CD8-positive, alpha-beta memory T cell (primary cell): ENCODE measurements at places on chromosomes 7 and 10. TPM values are rescaled to one million over a fixed set of nuclear protein-coding genes. Genes with fewer than 3 reads are reported as not detected.

The FRAT1 gene
- 13.3 TPM for polyA plus RNA-seq

The PLEKHS1 gene
- polyA plus RNA-seq = not detected

The LRRC18 gene
- not detected for polyA plus RNA-seq

The STEAP2 gene
- polyA plus RNA-seq = 0.15 TPM

The ADAP1 gene
- polyA plus RNA-seq = 37.7 TPM

The PFKFB3 gene
- 7.4 TPM for polyA plus RNA-seq

The NEUROG3 gene
- polyA plus RNA-seq = 0.15 TPM

The KEL gene
- polyA plus RNA-seq = not detected

The ZNF425 gene
- polyA plus RNA-seq = 1.7 TPM

The ARHGAP19 gene
- polyA plus RNA-seq = 8.9 TPM

The CTAGE4 gene
- polyA plus RNA-seq = 0.15 TPM

The HECW1 gene
- polyA plus RNA-seq = not detected

The CEP55 gene
- polyA plus RNA-seq = 0.97 TPM

The DHTKD1 gene
- polyA plus RNA-seq = 9.2 TPM

The TEX36 gene
- polyA plus RNA-seq = not detected

The TAF3 gene
- 16.9 TPM for polyA plus RNA-seq

The PPP1R17 gene
- not detected for polyA plus RNA-seq

The SERPINE1 gene
- polyA plus RNA-seq = not detected

The PRPS1L1 gene
- polyA plus RNA-seq = not detected

The TRPV6 gene
- polyA plus RNA-seq = not detected

The PLPP4 gene
- polyA plus RNA-seq = not detected

The VDAC2 gene
- polyA plus RNA-seq = 149 TPM

The HKDC1 gene
- 3.0 TPM for polyA plus RNA-seq

The NSUN5 gene
- polyA plus RNA-seq = 42.5 TPM

The FEZF1 gene
- not detected for polyA plus RNA-seq

The C10orf105 gene
- 0.23 TPM for polyA plus RNA-seq

The GPR85 gene
- polyA plus RNA-seq = not detected

The TEX47 gene
- not detected for polyA plus RNA-seq

The NPC1L1 gene
- polyA plus RNA-seq = not detected

The DUSP5 gene
- 3.0 TPM for polyA plus RNA-seq

The JCAD gene
- polyA plus RNA-seq = not detected

The HERPUD2 gene
- polyA plus RNA-seq = 121 TPM

The ITGA8 gene
- polyA plus RNA-seq = not detected

The NT5C3A gene
- polyA plus RNA-seq = 54.1 TPM

The MSS51 gene
- 0.14 TPM for polyA plus RNA-seq

The TLX1 gene
- polyA plus RNA-seq = not detected

The PNLIPRP3 gene
- not detected for polyA plus RNA-seq

The SEMA4G gene
- 0.06 TPM for polyA plus RNA-seq

The SLC26A3 gene
- not detected for polyA plus RNA-seq

The NXPH1 gene
- polyA plus RNA-seq = not detected

The LGI1 gene
- not detected for polyA plus RNA-seq

The FOXK1 gene
- 4.5 TPM for polyA plus RNA-seq

The NKX2-3 gene
- not detected for polyA plus RNA-seq

The PGAM2 gene
- not detected for polyA plus RNA-seq

The DDC gene
- not detected for polyA plus RNA-seq

The POLR3A gene
- 10.2 TPM for polyA plus RNA-seq

The COBL gene
- polyA plus RNA-seq = not detected

The GJC3 gene
- not detected for polyA plus RNA-seq

The IGFBP3 gene
- 11.1 TPM for polyA plus RNA-seq

The FAM25A gene
- polyA plus RNA-seq = not detected

The CALN1 gene
- not detected for polyA plus RNA-seq

The FLNC gene
- polyA plus RNA-seq = not detected

The KLF14 gene
- polyA plus RNA-seq = not detected

The ABCC2 gene
- polyA plus RNA-seq = 0.14 TPM

The OR2A1 gene
- polyA plus RNA-seq = not detected
